ENCODE measurements at places on chromosomes 6 and 20.

- DNase-seq, result no peak
These were observed 14.9 kb downstream of the FGD2 start for GRCh38 chr6:37020381-37020780.

DNA sequence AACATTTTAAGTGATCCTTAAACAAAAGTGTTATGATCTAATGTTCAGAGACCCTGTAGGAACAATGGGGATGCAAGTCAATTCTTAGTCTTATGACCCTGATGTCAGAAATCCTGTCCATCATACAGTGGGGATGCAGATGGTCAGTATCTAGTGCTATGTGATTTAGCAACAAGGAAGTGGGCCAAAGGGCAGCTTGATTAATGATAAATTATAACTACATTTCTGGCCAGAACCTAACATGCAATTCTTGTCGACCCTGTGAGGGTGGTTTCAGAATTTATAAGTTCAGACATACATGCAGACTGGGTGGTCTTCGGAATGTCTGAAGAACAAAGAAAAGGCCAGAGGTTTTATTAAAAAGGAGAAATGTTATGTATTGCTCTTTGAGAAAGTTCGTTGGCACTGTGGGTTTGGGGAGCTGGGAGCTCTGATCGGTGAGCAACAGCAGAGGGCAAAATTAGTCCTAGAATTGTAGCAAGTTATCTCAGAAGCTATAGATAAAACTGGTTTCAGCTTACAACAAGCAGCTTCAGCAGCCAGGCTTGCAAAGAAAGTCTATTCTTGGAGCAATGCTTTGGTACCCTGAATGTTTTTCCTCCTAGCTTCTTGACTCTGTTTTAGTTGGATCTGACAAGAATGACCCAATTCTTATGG, 50.8 kb downstream of the RPF2 start:
- DNase-seq, result no peak

DNA sequence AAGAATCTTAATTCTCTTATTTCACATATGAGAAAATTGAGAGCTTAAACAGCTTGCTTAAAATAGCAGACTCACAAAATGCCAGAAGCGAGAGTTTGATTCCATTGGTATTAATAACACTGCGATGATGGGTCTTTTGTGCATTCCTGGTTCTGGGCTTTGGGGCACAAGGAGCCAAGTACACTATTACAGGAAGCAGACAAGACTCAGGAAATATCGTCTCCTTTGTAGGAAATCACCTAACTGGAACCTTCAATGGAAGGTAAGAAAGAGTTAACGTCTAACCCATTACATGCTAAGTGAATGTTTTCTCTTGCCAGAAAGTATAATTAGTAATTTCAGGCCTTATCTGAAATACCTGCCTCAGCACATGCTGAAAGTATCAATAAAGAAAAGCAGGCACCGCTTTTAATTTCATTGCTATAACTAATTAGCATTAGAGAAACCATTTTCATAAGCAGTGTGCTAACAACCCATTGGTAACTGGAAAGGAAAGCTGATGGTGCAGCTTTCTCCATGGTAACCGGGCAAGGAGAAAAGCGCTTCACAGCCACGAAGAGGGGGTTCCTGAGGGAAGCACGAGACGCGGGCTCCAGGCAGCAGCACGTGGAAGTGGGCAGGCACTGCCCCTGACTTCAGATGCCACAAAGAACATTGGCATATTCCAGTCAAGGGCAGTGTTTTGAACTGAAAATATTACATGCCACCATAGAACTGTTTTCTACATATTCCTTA, 206.7 kb upstream of the AGPAT4 start:
- no peak for DNase-seq

DNA sequence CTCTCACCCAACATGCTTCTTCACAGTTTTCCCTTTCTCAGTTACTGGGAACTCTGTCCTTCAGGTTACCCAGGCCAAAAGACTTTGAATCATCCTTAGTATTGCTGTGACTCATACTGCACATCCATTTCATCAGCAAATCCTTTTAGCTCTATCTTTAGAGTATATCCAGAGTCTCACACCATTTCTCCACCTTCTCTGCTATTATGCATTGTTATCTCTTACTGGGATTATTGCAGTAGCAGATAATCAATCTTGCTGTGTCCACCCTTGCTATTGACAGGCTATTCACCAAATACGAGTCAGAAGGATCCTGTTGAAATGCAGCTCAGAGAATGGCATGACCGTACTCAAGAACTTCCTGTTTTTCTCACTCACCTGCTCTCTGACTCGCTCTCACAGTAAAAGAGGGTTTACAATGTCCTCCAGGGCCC, 57.3 kb downstream of the BCKDHB start:
- no peak for DNase-seq

GRCh38 chr6:161889324-161889723, 615.5 kb upstream of the AGPAT4 start:
- no peak for DNase-seq

GRCh38 chr6:130937942-130938604, 110.9 kb downstream of the SMLR1 start:
- DNase-seq, result no peak

- DNase-seq, result no peak
These were observed 13.0 kb upstream of the NRM start for GRCh38 chr6:30703821-30704220.

DNA sequence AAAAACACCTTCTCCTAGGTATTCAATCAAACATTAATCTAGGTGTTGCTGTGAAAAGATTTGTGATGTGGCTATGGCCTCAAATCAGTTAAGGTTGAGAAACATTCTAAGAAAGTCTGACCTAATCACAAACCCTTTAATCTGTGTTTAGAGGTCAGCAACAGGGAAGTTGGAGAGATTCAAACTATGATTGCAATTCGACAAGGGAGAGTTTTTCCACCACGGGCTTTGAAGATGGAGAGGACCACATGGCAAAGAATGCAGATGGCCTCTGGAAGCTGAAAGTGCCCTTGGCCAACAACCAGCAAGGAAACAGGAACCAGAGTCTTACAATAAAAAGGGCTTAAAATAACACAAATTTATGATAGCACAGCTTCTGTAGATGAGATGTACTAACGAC, 29.6 kb upstream of the LGSN start:
- no peak for DNase-seq

DNA sequence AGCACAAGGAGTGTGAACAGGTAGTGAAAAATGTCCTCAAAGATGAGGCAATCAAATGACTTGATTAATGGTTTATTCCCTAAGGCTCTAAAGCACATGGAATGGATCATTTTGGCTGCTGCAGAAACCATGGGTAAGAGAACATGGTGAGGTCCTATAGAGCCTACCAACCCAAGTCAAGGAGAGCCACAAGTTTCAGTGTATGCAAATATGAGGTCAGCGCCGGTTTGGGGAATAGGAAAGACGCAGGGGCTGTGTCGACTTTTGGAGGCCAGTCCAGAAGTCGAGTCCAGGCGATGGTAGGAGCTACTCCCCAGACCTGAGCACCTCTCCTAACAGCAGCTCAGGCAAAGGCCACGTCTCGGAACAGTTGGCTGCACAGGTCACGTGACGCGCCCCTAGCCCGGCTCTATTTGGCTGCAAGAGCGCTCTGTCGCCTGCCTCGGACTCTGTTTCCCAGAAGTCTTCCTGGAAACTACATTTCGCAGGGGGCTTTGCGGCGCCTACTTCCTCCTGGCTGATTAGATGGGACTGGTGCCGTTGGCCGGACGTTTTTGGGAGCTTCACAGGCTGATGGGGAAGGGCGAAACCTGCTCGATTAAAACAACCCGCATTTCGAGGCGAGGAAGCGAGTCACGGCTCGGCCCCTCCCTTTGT, 74.4 kb upstream of the CHD6 start:
- peak; percentile 67 for DNase-seq

- no peak for DNase-seq
These were observed 286.5 kb upstream of the MARCKS start for GRCh38 chr6:113570641-113571040.

Data from stimulated activated CD4-positive, alpha-beta T cell treated with anti-CD3 and anti-CD28 coated beads, Interleukin-12 subunit alpha, Interleukin-12 subunit beta, amount 100 ng/mL, for 4 hours (primary cell).